NCI-H2081 treated with DMSO at 0.1 percent for 48 hours (cell line): ENCODE measurements at places on chromosomes 13 and 19.
A peak's percentile ranks its signal among the peaks of the same experiment; 100 is the strongest.

- DNase-seq: no peak
These were observed 115.6 kb downstream of the RAB20 start for GRCh38 chr13:110445722-110446574.

DNA sequence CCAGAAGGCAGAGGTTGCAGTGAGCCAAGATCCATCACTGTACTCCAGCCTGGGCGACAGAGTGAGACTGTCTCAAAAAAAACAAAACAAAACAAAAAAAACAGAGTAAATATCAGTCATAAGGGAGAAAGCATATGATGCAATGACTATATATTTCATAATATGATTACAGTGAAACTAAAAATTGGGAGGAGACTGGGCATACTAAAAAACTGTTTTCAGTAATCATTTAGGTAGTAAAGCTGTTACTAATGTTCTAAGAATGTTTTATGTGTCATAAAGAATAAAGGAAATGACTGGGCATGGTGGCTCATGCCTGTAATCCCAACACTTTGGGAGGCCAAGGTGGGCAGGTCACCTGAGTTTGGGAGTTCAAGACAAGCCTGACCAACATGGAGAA, 15.9 kb downstream of the ZNF573 start:
- DNase-seq: no peak

DNA sequence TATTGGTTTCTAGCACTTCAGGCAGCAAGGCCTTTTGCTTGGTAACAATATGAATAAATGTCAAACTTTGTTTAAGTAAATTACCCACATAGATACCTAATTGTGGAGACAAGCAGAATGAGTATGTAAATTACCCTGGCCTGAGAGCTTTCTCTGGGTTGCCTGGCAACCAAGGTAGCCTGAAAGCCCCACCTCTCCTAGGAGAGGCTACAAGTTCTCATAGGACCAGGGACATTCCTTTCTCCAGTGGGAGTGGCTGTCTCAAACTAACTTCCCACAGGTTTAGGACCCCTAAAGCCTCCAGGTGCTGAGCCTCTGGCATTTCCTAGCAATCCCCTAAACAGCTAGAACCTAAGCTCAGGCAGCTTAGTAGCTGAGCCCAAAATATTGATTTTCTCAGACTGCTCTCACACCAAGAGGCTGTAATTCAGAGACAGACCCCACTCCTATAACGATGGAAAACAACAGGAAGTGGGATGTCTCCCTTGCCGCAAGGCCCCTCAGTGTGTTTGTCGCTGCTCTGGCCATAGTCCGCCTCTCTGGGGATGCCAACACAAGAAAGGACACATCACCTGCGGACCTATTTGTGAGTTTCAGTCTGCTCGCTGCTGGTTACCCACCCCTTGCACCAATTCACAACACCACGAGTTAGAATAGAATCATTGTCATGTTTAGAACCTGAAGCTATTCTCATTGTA, 207.3 kb downstream of the DLEU7 start:
- no peak for DNase-seq

DNA sequence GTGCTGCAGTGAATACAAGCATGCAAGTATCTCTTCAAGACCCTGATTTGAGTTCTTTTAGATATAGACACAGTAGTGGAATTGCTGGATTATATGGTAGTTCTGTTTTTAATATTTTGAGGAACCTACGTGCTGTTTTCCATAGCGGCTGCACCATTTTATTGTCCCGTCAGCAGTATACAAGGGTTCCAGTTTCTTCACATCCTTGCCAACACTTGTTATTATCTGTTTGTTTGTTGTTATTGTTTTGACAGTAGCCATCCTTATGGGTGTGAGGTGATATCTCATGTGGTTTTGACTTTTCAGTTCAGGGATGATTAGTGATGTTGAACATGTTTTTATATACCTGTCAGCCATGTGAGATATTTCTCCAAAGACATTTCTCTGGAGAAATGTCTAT, 53.2 kb downstream of the TNFRSF19 start:
- DNase-seq: no peak

DNA sequence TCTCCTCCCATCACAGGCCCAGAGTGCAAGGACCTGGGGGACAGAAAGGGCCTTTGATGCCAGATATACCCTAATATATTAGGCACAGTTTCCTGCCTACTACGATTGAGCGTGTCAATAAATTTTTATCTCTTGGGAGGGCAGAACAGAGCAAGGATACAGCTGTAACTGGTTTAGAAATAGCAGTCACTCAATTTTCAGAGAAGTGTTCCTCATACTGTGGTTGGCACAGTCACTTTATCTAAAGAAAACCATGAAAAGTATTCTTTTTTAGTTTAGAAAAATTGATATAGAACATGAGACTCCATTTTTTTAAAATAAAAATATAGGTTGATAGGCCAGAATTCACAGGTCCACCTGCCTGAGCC, 460 bp upstream of the ZNF155 start:
- no peak for DNase-seq

- DNase-seq: no peak
These were observed 280.8 kb downstream of the ABCC4 start for GRCh38 chr13:95020298-95020987.

- DNase-seq: no peak
These were observed 108.6 kb downstream of the MYCBP2 start for GRCh38 chr13:77218274-77218673.

GRCh38 chr13:71513411-71514033, 353.5 kb downstream of the DACH1 start:
- no peak for DNase-seq

DNA sequence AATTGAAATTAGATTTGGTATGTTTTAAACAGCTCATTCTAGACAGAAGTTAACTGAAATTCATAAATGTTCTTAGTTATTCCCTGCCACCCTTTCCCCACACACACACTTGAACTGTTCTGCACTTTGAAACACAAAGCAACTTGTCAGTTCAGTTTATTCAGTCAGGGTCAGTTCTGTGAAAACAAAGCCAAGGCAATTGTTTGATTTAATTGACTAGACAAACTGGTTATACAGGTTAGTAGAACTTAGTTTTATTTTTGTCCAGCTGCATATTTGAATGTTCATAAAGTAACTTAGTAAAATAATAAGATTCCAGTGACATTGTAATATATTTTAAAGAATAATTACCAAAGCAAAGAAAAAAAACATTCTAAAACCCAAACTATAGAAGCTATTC, 98.3 kb upstream of the KLF5 start:
- DNase-seq: peak; percentile 7

DNA sequence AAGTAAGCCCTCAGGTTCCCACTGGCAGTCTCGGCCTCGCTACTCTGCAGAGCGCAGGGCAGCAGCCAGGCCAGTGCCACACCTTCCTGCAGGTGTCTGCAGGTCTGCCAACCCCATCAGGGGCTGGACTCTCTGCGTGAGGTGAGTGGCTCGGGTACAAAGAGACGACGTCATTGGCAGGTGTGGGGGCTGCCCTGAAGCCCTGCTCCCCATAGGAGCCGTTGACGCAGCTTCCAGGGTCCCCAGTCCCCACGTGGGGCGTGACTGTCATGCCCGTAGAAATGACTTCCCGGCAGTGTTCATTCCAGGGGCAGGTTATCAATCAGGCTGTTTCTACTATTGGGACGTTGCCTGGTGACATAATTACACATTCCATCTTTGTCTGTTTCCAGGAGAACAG, 15.3 kb upstream of the GJB6 start:
- DNase-seq: no peak

DNA sequence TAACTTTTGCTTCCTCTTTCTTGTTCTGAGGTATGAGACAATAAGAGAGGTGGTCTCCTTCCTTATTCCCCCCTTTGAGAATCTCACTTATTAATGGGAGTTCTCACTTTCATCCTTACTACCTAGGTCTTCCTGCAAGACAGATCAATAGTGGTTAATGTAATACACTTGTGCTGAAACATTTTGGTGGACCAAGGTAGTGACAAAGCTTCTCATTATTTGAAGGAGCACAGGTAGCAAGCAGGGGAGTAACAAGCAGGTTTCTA, 17.9 kb downstream of the ZNF700 start:
- DNase-seq: no peak

GRCh38 chr13:45781553-45782326, 69.8 kb downstream of the SIAH3 start:
- peak; percentile 57 for DNase-seq

DNA sequence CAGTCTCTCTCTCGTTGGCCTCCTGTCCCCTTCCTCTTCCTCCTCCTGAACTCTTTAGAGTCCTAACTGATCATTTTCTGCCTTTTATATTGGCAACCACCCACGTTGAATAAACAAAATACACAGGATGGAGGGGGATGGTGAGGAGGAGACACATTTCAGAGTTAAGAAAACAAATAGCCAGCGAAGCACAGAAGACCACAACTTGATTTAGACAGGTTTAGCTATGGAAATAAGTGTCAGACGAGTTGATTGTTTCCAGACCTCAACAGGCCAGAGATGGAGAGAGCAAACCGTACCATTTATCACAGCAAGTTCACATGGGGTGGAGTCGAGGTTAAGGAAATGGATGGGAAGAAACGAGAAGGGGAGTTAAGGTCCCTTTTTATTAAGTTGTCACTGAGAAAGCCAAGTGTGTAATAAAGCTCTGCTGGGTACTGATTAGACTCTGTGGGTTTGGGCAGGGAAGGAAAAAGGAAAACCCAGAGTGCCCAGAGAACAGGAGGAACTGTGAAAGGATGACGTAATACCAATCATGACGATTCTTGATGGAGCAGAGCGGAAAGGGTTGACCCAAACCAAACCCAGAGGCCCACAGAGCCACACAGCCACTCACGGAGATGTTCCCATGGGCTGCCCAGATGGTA, 11.1 kb upstream of the SERP2 start:
- DNase-seq: no peak

- DNase-seq: peak; percentile 63
These were observed at the start of gene ZNF700 for GRCh38 chr19:11924886-11925650. Gene ZNF700, plus strand, starts transcription at chr19:11925107. Its CDS starts 104 bp downstream, at chr19:11925211.

- no peak for DNase-seq
These were observed 617.2 kb downstream of the DCT start for GRCh38 chr13:93862259-93862658.

DNA sequence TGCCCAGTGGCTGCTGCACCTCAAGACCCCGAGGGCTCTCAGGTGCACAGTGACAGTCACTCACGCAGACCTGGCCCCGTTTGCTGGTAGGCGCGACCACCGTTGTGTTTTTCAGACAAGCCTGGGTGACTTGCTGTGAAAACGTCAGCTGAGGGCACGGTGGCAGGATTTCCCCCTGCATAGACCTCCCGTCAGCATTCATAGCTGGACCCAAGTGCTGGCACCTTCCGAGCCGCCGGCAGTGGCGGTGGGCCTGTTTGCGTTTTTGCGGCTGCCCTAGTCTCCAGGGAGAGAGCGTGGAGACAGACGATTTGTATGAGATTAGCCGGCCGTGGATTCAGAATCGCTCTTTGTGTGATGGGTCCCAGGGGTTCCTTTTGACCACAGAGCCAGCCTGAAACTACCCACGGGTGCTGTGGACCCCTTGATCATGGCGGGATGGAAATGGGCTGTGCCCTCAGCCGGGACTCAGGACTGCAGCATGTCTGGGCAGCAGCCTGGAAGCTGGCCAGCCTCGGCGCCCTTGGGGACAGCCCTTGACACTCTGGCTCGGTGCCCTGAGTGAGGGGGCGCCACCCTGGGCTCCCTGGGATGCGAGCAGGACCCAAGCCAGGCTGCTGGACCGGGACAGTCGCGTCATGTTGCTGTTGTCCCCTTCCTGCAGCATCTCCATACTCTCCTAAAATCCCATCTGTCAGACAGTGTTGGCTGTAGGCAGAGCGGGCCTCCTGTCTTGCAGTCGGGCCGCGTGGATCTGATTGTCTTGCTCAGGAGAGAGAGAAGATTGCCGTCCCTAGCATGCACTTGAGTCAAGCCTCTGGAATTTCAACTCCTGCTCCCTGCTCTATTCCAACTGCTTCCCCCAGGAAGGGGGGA, 8.6 kb downstream of the KDM4B start:
- no peak for DNase-seq

GRCh38 chr19:53977991-53978731, 13.3 kb upstream of the CACNG6 start:
- no peak for DNase-seq

- no peak for DNase-seq
These were observed 16.3 kb downstream of the ZNF823 start for GRCh38 chr19:11722414-11722813.

- DNase-seq: no peak
These were observed 8.5 kb upstream of the USP29 start for GRCh38 chr19:57111329-57111644.

- no peak for DNase-seq
These were observed 22.5 kb downstream of the DOT1L start for GRCh38 chr19:2186071-2186846.

DNA sequence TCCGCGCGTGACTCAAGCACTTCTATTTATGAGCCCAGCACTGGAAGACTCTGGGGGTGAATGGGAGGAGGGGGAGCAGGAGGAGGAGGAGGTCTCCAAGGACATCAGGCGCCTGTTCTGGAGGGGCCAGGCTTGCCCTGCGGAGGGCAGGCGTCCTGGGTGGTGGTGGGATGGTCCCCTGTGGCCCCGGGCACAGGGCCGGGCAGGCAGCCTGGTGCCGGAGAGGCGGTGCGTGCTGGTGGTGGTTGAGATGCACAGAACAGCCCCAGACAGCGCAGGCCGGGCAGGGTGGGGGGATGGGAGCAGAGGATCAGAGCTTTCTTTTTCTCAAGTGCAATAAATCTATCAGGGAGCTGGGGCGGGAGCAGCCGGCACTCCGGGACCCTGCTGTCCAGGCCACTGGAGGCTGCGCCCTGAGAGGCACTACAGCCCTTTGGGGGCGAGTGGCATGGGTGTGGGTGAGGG, 14.0 kb downstream of the NKPD1 start:
- no peak for DNase-seq

DNA sequence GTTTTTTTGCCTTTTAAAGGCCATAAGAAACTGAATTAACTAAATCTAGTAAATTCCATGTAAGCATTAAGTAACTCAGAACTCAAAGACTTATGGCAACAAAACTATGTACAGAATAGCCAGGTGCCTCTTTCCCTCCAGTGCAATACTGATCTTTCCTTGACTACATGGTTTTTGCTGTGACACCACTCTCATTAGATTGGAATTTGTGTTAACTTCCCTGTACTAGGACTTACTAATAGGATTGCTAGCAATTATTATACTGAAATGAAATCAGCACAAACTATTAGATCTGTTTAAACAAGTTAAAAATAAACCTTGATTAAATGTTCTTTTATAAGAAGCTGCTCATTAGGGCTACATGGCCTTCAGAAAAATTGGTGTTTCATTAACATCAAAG, 96.3 kb downstream of the DACH1 start:
- no peak for DNase-seq

GRCh38 chr13:110422913-110423688, 116.0 kb downstream of the COL4A2 start:
- no peak for DNase-seq

DNA sequence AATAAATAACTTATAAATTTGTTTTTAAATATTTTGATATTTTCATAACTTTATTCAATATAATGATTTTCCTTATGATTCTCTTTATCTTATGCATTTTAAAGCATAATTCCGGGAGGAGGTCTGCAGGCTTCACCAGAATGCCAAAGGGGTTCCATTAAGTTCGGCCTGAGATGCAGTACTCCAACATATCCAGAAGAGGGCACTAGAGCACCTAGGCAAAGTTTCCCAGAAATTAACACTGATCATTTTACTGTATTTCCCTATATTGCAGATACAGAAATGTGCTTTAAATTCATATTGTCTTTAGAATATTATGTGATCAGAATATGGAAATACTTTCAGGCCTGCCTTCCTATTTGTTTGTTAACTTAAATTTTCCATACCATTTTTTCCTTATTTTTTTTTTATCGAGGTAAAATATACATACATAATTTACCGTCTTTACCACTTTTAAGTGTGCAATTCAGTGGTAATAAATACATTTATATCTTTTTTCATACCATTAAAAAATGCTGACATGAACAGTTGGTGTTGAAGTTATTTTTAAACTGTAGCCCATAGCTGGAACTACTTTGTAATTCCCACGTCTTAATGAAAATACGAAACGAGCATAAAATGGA, 58.9 kb upstream of the TM9SF2 start:
- DNase-seq: peak; percentile 6
